ENCODE measurements at places on chromosomes 7 and 10.

DNA sequence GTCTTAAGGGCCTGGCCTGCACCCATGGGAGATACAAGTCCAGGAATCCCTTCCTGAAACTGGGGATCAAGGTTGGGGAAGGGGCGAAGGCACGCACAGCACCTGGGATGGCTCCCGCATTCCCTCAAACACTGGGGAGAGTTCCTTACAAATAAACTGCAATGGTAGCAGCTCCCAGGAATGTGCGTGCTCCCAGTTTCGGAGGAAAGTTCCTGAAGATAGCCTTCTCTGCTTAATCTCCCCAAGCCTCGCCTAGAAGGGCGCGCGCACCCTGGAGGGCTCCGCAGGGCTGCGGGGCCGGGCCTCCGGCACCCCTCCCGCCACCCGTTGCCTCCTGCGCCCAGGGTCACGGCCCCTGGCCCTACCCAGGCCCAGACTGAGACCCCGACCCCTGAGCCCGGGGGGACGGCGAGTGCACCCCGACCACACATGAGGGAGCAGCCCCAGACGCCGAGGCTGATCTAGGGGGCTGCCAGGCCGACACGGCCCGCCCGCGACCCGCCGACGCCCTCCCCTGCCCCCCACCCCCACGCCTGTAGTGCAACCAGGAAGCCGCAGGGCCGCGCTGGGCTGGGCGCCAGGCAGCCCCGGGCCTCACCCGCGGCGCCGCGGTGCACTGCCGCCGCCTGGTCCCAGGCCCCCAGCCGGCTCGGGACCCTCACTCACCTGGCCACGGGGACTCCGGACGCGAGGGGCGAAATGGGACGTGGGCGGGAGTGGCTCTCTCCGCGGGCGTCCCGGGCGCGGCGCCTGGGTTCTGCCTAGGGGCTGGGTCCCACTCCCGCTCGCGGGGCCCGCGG is 460 bp downstream of the ANXA11 start:
- DNase-seq, result peak; percentile 63

DNA sequence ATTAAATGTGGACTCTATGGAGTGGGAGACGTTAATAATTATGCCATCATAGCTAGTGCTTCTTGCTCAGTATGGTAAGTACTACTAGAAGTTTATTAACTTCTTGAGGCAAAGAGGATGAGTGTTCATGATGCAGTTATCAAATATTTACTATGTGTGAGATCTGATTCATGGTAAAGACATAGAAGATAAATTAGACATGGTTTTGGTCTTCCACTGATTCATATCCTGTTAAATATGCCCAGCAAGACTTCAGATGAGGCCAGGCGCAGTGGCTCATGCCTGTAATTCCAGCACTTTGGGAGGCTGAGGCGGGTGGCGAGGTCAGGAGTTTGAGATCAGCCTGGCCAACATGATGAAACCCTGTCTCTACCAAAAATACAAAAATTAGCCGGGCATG is 547.1 kb upstream of the ANKRD30A start:
- DNase-seq, result no peak

GRCh38 chr10:3532644-3533043 is 252.4 kb downstream of the KLF6 start:
- DNase-seq, result no peak

GRCh38 chr10:51129946-51130544 is 55.8 kb downstream of the PRKG1 start:
- DNase-seq, result no peak

GRCh38 chr10:91416339-91416855 is 6.3 kb downstream of the HECTD2 start:
- DNase-seq, result no peak

All from activated CD4-positive, alpha-beta T cell treated with anti-CD3 and anti-CD28 coated beads for 36 hours (primary cell).